ENCODE measurements at places on chromosomes 4 and X.

GRCh38 chr4:109419679-109420078, 13.9 kb upstream of the SEC24B start:
- DNase-seq = no peak

GRCh38 chr4:48831532-48832030, 693 bp downstream of the OCIAD1 start:
- no peak for DNase-seq

DNA sequence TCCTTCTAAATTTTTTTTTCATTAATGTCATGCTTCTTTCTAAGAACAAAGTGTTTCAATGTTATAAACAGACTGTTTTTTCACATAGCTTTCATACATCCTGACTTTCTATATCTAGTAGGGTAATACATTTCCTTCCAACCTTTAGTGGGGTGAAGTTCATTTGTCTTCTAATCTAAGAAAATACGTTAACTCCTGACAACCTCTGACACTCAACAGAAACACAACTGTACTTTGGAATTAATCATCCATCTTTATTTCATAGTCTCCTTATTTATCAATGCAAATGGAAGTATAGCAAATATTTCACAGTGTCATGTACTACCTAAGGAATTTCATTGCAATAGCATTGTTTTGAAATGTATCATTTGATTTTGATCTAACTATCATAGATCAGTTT, 2.7 kb upstream of the MTTP start:
- DNase-seq = no peak

GRCh38 chrX:108304210-108304609, 134.0 kb downstream of the COL4A6 start:
- DNase-seq = no peak

- DNase-seq = no peak
Measured at GRCh38 chr4:25844961-25845712, 17.7 kb downstream of the SEL1L3 start.

- no peak for DNase-seq
Measured at GRCh38 chrX:72079607-72080006, 52.1 kb downstream of the RTL5 start.

DNA sequence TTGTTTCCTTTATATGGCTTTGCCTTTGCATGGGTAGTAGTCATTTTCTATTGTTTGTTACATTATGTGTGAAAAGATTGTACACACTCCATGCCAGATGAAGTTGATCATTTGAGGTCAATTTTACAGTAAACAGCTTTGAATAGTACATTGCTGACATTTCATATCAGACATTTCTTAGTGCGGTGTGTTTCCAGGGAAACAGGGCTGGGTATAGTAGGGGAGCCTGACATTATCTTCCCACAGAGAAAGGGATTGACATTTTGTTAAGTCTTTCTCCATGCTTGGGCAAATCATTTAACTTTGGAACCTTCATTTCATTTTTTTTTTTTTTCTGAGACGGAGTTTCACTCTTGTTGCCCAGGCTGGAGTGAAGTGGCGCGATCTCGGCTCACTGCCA, 5.0 kb downstream of the FUNDC2 start:
- no peak for DNase-seq

DNA sequence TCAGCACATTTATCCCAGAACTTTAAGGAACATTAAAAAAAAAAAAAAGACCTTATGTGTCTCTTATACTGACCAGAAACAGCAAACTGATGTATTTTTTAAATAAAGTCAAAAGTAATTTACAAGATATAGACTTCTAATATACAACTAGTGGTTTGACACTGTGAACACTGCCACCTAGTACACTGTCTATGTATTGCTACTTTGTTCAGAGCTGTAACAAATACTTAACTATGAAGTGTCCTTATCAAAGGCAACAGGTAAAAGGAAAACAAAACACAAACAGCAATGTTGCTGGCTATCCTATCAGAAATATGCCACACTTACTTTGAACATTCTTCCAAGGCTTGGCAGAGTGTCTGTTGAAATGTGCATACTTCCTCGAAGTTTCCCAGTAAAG, 60.4 kb downstream of the CD40LG start:
- DNase-seq = no peak

DNA sequence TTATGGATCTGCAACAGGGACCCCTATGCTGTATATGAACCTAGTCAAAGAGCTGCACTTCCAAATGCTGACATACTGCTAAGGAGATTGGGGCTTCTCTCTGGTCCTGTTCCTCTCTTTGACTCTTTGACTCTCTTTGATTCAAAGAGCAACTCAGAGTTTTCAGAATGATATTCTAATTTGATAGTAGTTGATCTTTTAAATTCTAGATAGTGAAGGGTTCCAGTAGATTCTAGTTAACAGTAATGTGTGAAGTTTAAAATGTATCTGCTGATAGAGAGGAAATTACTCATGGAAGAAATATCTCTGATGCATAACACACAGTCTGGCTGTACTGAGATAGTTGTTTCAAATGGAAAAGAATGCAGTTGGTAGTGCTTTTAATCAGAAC, 239.1 kb downstream of the RASL11B start:
- DNase-seq = no peak

- DNase-seq = no peak
Measured at GRCh38 chrX:14777525-14777924, 95.3 kb downstream of the FANCB start.

- DNase-seq = no peak
Measured at GRCh38 chr4:83759611-83760010, 223.7 kb downstream of the GPAT3 start.

DNA sequence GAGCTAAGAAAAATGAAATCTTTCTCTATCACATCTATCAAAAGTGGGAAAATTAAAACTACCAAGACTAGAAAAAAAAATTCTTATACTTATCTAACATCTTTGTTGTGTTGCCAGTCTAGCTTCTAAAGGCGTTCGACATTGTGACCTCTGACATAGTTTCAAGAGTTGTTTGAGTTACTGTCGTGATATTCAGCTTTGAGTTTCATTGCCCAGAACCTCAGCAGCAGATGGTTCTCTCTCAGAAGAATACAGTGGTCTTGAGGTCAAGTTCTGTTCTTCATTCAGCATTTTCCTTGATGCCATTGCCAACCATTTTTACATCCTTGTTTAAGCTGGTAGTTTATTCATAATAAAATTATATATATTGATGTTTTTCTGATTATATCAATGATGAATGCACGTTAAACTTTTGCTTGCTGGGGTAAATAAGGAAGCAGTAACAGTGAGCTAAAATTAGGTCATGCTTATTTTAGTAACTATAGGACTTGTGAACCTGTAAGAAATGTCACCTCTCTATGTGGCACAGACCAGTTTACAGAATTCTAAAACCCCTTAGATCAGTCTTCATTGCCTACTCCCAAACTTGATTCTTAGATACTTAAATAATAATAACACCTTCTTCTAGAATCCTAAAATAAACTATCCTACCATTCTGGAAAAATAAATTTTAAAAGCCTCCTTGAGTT, 23.1 kb upstream of the SMIM31 start:
- no peak for DNase-seq

DNA sequence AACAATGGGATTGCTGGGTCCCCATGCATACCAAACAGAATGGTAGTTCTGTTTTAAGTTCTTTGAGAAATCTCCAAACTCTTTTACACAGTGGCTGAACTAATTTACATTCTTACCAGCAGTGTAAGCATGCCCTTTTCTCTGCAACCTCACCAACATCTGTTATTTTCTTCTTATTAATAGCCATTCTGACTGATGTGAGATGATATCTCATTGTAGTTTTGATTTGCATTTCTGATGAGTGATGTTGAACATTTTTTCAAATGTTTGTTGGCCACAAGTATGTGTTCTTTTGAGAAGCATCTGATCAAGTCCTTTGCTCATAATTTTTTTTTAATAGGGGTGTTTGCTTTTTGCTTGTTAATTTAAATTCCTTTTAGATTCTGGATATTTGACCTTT, 41.2 kb upstream of the ZMAT1 start:
- no peak for DNase-seq

- no peak for DNase-seq
Measured at GRCh38 chr4:122053186-122053585, 98.9 kb upstream of the BLTP1 start.

DNA sequence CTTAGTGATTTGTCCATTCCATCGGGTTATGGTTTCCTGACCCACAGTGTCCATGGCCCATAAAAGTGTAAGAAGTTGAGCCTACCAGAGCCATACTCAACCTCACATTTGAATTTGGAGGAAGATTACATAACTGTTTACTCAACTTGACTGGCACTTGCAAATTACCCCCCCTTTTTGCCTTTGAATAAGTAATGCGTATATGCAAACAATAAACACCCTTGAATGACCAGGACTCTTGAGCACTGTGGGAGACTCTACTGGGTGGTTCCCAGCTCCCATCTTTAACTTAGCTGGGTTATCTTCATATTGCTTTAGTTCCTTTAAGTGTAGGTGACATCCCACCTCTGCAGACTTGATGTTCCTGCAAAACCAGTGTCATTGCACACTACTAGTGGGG, 30.6 kb upstream of the STIM2 start:
- no peak for DNase-seq

- peak; percentile 9 for DNase-seq
Measured at GRCh38 chr4:109729117-109729717, 653 bp downstream of the PLA2G12A start.

- no peak for DNase-seq
Measured at GRCh38 chrX:94645726-94646125, 971.7 kb downstream of the FAM133A start.

GRCh38 chr4:2756691-2757350, 685 bp upstream of the TNIP2 start:
- DNase-seq = no peak

GRCh38 chr4:40570348-40571077, 59.2 kb downstream of the RBM47 start:
- DNase-seq = no peak

Measured in stimulated activated CD8-positive, alpha-beta memory T cell treated with anti-CD3 and anti-CD28 coated beads, Interleukin-4, amount 100 ng/mL, for 4 hours (primary cell).